ENCODE measurements at places on chromosomes 5 and 9. TPM values are rescaled to one million over a fixed set of nuclear protein-coding genes. Genes with fewer than 3 reads are reported as not detected.

- H3K27ac ChIP-seq, result no peak overlapping the region
- H3K4me1 ChIP-seq, result peaks cover 6% of the 10 kb centered on the region
- no peak overlapping the region for H3K4me3 ChIP-seq
- H3K36me3 ChIP-seq, result peaks cover 5% of the 10 kb centered on the region
- H3K27me3 ChIP-seq, result no peaks in the 10 kb centered on the region
Observed at GRCh38 chr9:117696154-117696553, 8.0 kb upstream of the TLR4 start.

GRCh38 chr5:87004101-87004500, 263.6 kb upstream of the RASA1 start:
- DNase-seq, result no peak
- H3K27ac ChIP-seq, result peak overlapping the region; percentile 72
- H3K4me3 ChIP-seq, result no peak overlapping the region
- H3K36me3 ChIP-seq, result peaks cover 5% of the 10 kb centered on the region
- H3K27me3 ChIP-seq, result peaks cover 1% of the 10 kb centered on the region

GRCh38 chr9:90446200-90446948, 196.2 kb downstream of the DIRAS2 start:
- H3K4me1 ChIP-seq, result peaks cover 24% of the 10 kb centered on the region
- peak overlapping the region; percentile 42 for H3K4me3 ChIP-seq
- peaks cover 8% of the 10 kb centered on the region for H3K36me3 ChIP-seq

DNA sequence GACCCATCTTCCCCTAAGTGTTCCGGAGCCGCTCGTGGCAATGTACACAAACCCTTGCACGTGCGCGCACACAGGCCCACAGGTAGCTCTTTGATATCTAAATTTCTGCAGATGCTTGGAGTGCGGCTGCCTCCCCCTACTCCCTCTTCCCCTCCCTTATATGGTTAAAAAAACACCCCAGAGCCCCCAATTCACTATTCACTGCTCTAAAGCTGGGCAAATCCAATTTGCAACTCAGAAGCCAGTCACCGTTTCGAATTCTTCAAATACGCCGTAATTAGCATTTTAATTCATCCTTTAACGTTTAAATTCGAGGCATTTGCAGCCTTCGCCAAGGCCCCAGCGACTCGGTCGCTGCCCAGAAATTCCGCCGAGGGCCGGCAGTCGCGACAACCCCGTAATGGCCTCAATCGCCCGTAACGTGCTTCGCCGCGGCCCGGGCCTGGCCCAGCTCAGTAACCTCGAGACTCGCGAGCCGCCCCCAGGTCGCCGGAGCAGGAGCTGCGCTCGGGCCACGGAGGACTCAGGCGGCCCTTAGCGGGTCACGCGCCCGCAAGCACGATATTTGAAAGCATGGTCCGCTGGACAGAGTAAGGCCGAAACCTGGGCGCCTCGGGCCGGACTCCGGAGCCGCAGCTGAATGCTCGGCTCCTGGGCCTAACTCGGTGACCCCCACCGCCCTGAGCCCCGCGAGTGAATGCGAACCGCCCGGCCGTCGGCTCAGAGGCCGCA, 1.3 kb downstream of the IRX2 start:
- H3K27me3 ChIP-seq, result peaks cover 26% of the 10 kb centered on the region
- H3K4me1 ChIP-seq, result peaks cover 22% of the 10 kb centered on the region
- peak overlapping the region; percentile 94 for H3K4me3 ChIP-seq
- H3K27ac ChIP-seq, result peak overlapping the region; percentile 85
- DNase-seq, result peak; percentile 58

GRCh38 chr9:116844621-116845020, 157.5 kb downstream of the TRIM32 start:
- no peak overlapping the region for H3K4me3 ChIP-seq
- peak overlapping the region; percentile 81 for H3K27ac ChIP-seq
- H3K4me1 ChIP-seq, result peaks cover 20% of the 10 kb centered on the region
- H3K36me3 ChIP-seq, result no peaks in the 10 kb centered on the region
- no peak for DNase-seq
- peaks cover 4% of the 10 kb centered on the region for H3K27me3 ChIP-seq

Gene DCANP1
- total RNA-seq, result not detected

Data from glutamatergic neuron (in vitro differentiated cells).